ENCODE measurements at places on chromosomes 2 and 18.

- DNase-seq: peak; percentile 74
Measured at GRCh38 chr18:31634331-31634713, 42.6 kb downstream of the TTR start.

DNA sequence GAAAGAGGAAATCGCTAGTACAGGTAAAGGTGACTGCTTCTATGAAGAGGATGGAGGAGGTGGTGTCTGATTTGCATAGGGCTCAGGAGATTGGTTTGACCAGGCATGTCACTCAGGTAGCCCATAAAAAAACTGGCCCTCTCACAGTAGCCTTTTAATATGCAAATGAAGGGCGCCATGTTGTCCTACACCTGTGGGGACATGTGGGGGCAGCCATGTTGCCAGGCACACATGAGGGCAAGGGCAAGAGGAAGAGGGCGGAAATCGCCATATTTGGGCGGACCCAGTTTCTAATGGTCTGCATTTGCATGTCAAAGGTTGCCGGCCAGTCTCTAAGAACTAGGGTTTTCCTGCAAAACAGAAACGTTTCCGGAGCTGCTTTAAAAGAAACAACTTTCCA, 1330.6 kb downstream of the DSC3 start:
- DNase-seq: no peak

DNA sequence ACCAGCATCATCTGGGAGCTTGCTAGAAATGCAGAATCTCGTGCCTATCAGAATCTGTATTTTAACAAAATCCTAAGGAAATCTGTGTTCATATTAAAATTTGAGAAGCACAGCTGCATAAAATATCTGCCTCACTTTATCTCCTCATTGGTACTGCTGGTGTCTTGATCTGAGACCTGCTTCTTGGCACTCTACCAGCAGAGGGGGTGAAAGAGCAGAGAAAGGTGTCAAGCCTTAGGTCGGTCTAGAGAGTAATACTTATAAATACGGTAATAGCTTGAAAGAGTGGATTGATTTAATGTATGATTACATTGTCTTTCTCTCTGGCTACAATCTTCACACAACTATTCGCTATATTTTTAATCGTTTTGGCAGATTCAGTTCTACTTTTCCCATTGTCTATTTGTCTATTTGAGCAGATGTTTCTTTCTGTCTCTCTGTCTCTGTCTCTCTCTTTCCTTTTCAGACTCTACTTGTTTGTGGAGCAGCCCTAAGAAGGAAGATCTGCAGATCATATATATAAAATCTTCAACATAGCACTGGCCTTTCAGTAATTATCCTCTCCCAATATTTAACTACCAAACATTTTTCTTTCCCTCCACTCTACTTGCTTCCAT, 1.7 kb upstream of the GCG start:
- peak; percentile 85 for DNase-seq

DNA sequence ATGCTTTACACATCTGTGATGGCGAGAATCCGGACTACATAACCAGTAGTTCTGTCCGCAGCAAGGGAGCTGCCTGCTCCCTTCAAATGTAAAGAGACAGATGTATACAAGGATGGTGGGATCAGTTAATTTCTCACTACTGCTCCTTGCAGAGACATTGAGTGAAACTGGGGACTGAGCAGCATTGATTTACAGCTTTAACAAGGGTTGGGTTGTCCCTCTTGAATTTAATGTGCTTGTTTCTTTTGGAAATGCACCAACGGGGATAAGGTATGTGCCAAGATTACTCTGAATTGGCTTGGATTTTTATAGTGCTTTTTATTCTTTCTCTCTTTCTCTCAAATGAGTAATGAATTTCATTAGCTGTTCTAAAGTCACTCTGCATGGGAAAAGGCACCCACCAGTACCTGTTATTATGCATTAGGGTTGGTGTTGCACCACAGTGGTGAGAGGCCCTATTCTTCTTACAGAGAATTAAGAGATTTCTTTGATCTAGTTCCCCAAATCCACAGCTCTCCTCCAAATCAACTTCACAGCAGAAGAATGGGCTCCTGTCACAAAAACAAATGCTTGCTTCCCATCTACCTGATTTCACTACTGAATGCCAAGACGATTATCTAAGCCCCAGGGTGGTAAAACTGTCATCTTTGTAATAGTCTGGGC, 107.6 kb downstream of the DOCK10 start:
- DNase-seq: no peak

Data from hematopoietic multipotent progenitor cell treated with erythropoietin and hydrocortisone succinate and interleukin-3 and kit ligand, for 4 days (in vitro differentiated cells).